Activated CD4-positive, alpha-beta T cell treated with anti-CD3 and anti-CD28 coated beads, Interleukin-2, amount 50 U/mL, for 24 hours (primary cell): ENCODE measurements at places on chromosomes 11 and 22.

DNA sequence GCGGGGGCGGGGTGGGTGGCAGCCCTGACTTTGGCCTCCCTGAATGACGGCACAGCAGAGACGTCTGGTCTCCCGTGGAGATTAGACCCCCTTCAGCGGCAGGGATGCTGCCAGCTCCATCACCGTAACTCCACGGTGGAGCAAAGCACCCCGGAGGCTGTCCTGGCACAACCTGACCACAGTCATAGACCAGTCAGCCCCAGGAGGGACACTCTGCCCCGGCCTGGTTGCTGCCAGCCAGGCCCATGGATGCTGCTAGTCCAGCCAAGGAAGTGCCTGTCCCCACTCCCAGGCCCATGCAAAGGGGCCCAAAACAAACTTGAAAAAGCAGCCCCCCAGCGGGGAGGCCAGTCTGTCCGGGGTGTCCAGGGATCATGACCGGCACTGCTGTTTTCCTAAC lies 11.5 kb upstream of the ANO1 start:
- DNase-seq: no peak

GRCh38 chr11:101817581-101817980 lies 97.2 kb upstream of the CEP126 start:
- DNase-seq: no peak

GRCh38 chr11:10659339-10660216 lies 34.0 kb downstream of the IRAG1 start:
- DNase-seq: no peak

DNA sequence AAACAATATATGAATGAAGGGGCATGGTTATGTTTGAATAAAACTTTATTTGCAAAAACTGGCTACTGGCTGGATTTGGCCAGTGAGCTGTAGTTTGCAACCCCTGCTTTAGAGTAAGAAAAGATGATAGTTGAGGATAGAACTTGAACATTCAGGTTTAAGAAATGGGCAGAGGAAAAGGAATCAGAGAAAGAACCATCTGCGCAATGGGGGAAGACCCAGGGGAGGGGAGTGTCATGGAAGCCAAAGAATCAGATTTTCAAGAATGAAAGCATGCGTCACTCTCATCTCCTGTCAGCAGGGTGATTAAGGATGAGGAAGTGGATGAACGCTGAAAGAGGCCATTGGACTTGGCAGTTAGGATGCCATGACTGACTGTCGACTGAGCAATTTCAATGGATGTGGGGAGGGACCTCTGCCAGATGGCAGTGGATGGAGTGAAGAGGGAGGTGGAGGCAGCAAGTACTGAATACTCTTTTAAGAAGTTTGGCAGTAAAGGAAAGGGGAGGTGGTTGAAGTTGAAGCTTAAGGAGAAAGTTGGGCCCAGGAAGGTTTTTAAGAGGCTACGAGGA lies 21.2 kb downstream of the FAT3 start:
- DNase-seq: no peak

GRCh38 chr11:122234257-122234656 lies 118.2 kb upstream of the BLID start:
- DNase-seq: no peak

- no peak for DNase-seq
Measured at GRCh38 chr11:1087961-1088926, 13.6 kb downstream of the MUC2 start.

DNA sequence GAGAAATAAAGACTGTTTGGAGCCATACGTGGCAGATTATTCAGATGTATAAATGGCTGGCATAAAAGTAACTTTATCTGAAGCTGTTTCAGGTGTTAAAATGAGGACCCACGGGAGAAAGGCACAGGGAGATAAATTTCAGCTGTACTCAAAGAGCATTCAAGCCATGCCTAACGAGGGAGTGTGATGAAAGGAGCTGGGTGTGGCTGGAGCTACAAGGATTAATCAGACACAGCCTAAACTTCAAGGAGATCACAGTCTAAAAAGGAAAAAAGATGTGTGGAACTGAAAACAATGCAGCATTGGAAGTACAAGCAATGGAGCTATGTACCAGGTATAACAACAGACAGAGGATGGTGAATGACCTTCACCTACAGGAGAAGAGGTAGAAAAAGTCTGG lies 120.8 kb upstream of the APOA1 start:
- DNase-seq: no peak

GRCh38 chr11:61832754-61833153 lies 4.7 kb downstream of the FADS2 start:
- no peak for DNase-seq

- no peak for DNase-seq
Measured at GRCh38 chr11:68051191-68052136, 12.6 kb downstream of the TCIRG1 start.

- no peak for DNase-seq
Measured at GRCh38 chr22:43818981-43819380, 6.9 kb upstream of the EFCAB6 start.

- no peak for DNase-seq
Measured at GRCh38 chr11:27699926-27700350, 317 bp downstream of the BDNF start.

DNA sequence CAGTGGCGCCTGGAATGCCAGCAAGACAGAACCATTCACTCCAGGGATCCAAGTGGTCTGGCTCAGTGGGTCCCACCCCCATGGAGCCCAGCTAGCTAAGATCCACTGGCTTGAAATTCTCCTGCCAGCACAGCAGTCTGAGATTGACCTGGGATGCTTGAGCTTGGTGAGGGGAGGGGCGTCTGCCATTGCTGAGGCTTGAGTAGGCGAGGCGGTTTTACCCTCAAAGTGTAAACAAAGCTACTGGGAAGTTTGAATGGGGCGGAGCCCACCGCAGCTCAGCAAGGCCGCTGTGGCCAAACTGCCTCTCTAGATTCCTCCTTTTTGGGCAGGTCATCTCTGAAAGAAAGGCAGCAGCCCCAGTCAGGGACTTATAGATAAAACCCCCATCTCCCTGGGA lies 125.7 kb upstream of the DDI1 start:
- no peak for DNase-seq

DNA sequence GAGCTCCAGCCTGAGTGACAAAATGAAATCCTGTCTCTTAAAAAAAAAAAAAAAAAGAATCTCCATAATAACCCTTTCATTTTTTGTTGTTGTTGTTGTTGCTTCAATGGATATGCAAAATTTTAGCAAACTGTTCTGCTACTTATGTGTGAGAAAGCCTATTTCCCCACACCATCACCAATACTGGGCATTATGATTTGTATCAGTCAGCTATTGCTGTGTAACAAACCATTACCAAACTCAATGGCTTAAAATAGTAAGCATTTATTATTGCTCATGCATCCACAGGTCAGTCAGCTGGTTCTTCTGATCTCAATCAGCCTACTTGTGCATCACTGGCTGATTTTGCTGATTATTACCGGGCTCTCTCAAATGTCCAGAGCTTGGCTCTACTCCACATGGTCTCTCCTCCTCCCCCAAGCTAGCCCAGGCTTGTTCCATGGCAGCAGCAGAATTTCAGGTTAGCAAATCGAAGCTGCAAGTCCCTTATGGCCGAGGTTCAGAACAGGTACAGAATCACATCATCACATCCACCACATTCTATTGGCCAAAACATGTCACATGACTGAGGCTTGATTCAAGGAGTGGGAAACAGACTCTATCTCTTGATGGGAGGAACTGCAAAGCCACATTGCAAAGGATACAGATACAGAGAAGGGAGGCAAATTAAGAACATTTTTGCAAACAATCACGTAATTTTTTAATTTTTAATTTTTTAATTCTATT lies 135.1 kb downstream of the MN1 start:
- no peak for DNase-seq

- DNase-seq: no peak
Measured at GRCh38 chr11:19912115-19912957, 199.7 kb downstream of the NAV2 start.

DNA sequence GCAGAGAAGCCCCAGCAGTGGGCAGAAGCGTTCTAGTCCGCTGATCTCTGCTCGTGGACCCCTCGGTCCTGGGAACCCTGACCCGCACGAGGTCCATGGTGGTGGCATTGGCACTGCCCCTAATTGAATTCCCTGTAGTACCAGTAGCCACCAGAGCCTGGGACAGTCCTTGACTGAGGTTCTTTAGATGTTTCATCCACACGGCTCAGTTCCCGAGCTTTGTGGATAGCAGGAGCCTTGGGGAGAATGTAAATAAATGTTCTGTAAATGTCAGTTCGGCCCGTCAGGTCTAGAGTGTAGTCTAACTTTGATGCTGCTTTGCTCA lies 39.4 kb upstream of the SEPTIN5 start:
- DNase-seq: no peak

DNA sequence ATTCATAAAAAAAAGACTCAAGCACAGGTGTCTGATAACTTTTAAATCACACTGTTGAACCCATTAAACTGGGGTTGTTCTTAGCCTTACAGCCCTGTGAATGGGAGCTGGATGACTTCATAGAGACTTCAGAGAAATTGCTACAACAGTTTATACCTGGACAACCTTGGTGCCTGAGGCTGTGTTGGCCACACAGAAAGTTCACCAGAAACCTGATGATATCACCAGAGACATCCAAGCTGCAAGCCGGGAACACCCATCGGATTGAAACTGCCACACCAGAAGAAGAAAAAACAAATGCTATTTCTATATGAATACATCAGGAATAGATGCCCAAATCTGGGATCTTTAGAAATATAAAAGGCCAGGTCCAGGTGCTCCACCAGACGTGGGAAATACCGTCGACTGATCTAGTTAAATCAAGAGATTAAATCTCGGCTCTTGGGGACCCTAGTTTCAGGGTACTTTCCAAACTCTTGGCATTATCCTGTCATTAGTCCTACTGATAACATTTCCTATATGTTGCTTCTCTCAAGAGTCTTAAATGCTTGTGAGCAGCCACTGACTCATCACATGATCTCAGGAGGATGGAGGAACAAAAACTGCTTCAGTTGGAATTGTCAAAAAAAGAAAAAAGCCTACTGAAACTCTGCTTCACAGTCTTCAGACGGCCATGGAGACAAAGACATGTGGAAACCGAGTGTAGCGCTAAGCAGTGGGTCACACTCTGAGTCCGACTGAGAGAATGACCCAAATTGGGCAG lies 28.6 kb upstream of the APOL5 start:
- DNase-seq: no peak

GRCh38 chr22:23243006-23243573 lies 62.8 kb downstream of the BCR start:
- peak; percentile 67 for DNase-seq

DNA sequence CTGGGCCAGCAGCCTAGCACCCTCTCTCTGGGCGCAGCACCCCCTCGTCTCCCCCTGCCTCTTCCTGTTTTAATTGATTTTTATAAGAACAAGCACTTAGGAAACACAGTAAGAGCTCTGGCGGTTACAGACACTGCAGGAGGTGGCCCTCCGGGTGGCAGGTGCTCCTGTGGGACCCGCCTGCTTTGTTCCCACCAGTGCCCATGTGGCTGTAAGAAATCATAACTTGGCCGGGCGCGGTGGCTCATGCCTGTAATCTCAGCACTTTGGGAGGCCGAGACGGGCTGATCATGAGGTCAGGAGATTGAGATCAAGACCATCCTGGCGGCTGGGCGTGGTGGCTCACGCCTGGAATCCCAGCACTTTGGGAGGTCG lies 18.4 kb downstream of the TSPAN4 start:
- no peak for DNase-seq

GRCh38 chr11:10351435-10351764 lies 46.5 kb downstream of the ADM start:
- DNase-seq: no peak

DNA sequence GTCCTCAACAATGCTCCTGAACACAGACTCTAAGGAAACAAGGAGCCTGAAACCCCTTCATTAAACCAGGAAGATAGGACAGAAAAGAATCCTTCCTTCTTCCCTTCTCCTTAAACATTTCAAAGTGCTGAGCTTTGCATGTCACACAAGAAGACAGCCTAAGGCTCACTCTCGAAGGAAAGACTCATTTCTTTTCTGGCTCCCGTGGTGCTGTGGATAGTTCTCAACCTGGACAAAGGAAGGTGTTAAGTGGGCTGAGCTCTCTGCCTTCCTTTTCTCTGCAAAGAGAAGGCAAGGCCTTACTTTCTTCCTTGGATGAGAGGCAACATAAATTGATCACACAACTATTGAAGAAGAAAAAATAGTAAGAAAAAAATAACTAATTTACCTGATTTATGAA lies 452.4 kb upstream of the DDI1 start:
- DNase-seq: no peak

GRCh38 chr11:27837895-27838563 lies 137.8 kb upstream of the BDNF start:
- no peak for DNase-seq

DNA sequence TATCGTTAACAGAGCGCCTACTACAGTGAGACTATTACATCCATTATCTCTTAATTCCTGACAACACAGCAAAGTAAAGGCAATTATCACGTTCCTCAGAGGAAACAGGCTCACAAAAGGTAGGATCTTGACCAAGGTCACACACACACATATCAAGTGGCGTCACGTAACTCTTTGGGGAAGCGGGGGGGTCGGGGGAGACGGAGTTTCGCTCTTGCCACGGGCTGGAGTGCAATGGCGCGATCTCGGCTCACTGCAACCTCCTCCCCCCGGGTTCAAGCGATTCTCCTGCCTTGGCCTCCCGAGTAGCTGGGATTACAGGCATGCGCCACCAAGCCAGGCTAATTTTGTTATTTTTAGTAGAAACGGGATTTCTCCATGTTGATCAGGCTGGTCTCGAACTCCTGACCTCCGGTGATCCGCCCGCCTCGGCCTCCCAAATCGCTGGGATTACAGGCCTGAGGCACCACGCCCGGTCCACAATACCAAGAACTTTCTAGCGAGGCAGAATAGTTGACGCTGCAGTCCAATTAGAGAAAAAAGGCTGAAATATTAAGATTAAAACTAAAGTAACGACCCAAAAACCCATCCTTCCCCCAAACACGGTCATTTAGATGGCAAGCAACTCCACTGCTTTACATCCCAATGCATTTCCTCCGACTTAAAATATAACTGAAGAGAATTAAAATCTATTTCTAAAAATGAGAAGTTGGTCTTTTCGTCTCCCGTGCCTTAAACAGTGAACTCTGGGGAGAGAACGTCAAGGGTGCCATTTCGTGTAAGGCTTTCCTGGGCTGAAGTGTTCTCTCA lies 1.2 kb downstream of the DDX17 start:
- peak; percentile 39 for DNase-seq

GRCh38 chr22:25774575-25775026 lies 32.6 kb downstream of the MYO18B start:
- DNase-seq: no peak

GRCh38 chr11:32392840-32393239 lies 42.5 kb downstream of the WT1 start:
- DNase-seq: no peak
